ENCODE measurements at places on chromosomes 5 and 9.

DNA sequence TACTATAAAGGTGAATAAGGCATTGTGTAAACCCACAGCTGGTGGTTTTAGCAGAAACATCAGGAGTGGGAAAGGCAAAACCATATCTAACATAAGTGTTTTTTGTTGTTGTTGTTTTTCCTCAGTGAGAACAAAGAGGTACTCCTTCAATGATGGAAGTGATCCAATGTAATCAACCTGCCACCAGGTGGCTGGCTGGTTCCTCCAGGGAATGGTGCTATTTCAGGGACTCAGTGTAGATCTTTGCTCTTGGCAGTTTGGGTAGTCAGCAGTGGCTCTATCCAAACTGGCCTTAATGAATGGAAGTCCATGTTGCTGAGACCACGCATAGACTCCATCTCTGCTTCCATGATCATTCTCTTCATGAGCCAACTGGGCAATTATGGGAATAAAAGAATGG is 10.8 kb downstream of the DMRTA1 start:
- DNase-seq, result no peak

GRCh38 chr9:2336055-2336454 is 285.5 kb upstream of the VLDLR start:
- peak; percentile 45 for DNase-seq

GRCh38 chr9:18438951-18439350 is 35.0 kb upstream of the ADAMTSL1 start:
- peak; percentile 41 for DNase-seq

GRCh38 chr9:93671020-93671338 is 94.6 kb downstream of the PHF2 start:
- no peak for DNase-seq

- DNase-seq, result no peak
Measured at GRCh38 chr9:78502566-78502965, 205.6 kb downstream of the PSAT1 start.

DNA sequence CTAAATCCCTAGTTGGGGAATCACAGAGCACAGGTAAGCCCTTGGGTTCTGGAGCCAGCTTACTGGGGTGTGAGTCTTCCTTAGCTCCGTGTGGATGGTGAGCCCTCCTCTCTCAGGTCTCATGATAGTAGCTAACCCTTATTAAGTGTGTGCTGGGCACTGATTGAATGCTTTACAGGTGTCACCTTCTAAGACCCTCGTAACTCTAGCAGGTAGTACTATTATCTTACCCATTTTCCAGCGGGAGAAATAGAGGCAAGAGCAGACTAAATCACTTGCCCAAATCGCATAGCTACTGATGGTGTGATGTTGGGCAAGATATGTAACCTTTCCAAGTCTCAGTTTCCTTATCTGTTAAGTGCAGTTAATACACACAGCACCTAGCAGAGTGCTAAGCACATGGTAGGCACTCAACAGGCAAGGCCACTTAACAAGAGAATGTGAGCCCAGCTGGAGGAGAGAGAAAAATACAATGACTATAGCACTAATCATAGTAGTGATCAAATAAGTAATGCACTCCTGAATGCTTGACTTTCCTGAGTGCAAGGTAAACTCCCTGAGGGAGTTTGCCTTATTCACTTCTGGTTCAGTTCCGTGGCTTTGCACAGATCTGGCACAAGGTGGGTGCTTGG is at the start of gene DCANP1:
TSS of gene DCANP1 (minus strand) at position 51 of the 632 bp plus-strand sequence. CDS start 240 bp downstream, outside the sequence.
- no peak for DNase-seq

- DNase-seq, result peak; percentile 93
Measured at GRCh38 chr9:128081056-128081455, 13.0 kb downstream of the SLC25A25 start.

- peak; percentile 54 for DNase-seq
Measured at GRCh38 chr9:32487981-32488380, 38.0 kb downstream of the RIGI start.

DNA sequence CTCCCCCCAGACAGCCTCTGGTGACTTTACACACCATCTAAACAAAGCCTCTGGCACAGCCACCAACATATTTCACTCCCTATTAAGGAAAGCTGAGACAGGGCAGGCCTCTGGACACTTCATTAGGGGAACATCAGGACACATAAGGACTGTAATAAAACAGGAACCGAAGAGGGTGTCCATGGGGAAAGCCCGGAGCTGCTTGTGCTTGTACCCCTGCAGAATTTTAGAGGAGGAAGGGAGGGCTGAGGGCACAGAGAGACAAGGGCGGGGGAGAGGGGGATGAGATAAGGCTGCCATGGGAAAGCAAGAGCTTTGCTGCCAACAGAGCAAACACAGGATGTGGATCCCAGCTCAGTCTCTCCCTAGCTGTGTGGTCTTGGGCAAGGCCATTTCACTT is 138.4 kb downstream of the ASTN2 start:
- DNase-seq, result no peak

DNA sequence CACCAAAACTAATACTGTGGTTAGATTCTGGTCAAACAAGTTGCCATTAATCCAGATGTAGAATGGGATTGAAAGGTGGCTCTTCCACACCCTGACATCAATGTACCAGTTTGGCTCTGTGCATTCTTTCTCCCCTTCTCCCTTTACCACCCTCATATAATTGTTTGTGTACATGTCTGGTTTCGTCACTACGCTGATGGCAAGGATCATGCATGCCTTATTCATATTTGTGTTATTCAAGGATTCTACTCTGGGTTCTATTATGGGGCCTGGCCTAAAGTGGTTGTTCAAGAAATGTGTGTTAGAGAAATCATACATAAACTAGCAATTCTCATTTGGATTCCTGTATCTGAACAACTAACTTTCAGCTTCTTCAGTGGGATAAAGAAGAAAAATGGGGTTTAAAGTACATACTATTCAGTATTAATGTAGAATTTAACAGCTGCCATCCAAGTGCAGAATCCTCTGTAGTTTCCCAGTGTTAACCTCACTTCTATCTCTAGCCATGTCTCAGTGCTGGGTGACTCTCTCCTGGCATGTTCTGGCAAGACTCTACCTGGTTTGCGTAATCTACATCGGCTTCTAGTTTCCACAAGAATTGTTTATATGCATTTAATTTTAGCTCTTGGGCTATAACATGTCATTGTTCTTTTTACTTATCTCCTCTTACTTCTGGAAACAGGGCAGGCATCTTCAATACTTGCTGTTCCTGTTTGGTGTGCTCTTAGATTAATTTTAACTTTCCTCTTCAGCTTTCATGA is 27.9 kb upstream of the CDKN2B start:
- peak; percentile 67 for DNase-seq

- no peak for DNase-seq
Measured at GRCh38 chr9:137057545-137057944, 3.7 kb upstream of the ENTPD2 start.

DNA sequence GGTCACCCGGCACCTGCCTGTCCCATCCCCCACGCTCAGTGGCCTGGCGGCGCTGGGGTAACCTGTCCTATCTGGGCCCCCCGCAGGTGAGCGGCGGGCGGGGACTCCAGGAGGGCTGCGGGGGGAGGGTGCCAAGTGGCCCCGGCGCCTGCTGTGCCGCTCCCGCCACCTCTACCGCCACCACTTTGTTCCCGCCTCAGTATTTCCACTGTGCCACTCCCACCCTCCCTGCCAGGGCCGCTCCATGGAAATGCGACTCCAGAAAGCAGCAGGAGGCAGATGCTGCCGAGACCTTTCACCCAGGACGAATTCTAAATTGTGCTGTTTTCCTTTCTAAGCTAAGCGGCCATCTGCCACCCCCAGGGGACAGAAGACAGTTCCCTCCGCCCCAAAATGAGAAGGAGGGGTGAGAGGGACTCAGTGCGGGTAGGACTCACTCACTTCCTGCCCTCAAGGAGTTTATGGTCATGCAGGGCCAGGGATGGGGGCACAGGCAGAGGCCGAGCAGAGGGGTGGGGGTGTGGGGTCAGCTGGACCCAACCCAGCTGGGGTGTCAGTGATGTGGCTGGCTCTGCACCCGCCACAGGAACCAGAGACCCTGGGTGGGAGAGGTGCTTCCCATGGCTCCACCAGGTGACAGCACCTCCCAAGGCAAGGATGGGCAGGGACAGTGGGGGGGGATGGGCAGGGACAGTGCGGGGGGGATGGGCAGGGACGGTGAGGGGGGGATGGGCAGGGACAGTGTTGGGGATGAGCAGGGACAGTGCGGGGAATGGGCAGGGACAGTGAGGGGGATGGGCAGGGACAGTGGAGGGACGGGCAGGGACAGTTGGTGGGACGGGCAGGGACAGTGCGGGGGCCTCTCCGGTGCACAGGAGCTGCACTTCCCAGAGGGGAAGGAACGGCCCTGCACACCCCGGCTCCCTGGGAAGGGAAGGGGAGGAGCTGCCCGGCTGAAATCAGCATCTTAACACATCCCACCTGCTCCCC is 17.8 kb downstream of the NOTCH1 start:
- no peak for DNase-seq

DNA sequence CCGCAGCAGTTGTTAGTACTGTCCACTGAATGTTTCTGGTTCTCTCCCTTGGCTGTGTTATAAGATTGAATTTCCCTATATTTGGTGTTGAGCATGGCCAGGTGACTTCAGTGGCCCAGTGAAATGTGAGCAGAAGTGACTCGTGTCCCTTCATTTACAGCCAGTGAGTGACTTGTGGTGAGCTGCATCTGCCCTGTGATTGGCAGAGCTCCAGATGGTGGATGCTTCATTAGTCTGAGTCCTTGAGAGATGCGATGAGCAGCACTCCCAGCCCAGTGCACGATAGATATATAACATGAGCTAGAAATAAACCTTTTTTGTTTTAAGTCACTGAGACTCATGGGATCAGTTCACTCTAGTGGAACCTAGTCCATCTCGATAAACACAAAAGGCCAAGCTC is 19.3 kb downstream of the PCSK5 start:
- DNase-seq, result no peak

- no peak for DNase-seq
Measured at GRCh38 chr9:117080765-117081390, 334.0 kb downstream of the ASTN2 start.

- no peak for DNase-seq
Measured at GRCh38 chr9:131720330-131720729, 19.5 kb downstream of the RAPGEF1 start.

GRCh38 chr5:154475591-154476353 is 2.3 kb downstream of the HAND1 start:
- no peak for DNase-seq

DNA sequence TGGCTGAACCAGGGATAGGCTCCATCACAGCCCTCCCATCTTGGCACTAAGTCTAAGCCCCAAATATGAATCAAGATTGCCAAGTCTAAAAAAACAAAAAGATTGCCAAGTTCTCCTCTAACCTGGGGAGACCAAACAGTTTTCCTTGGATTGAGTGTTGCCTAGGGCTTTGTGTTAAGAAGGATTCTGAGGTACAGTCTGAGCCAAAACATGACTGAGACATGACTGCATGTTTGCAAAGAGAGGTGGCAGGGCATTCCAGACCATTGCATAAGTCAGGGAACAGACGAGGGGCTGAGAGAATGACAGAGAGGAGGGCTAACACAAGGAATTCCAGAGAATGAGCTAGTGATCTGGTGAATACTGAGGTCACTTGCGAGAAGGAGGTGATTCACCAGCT is 11.4 kb downstream of the LAMC3 start:
- peak; percentile 60 for DNase-seq

DNA sequence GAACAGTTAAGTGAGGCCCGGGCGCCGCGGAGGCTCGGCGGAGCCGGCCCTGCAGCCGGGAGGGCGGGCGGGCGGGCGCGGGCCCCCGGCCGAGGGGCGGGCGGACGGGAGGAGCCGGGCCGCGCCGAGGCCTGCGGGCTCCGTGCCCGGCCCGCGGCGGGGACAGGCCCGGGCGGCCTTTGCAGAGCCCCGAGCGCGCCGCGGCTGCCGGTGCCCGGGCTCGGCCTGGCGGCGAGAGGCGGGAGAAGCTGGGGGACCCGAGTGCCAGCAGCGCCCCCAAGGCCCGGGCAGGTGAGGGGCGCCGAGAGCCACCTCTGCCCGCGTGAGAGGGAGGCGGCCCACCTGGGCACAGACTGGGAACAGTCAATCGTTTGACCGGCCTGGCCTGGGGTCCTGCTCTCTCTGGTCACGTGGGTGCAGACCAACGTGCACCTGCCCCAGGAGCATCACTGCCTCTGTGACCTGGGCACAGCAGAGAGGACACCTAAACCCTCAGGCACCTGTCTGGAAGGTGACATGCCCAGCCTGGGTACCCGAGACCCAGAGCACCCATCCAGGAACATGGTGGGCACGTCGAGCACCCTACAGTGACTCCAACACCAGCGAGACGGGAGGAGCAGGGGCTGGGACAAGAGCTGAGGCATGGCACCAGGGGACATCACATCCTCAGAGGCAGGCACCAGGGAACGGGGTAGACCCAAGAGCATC is 531 bp downstream of the MVB12B start:
- DNase-seq, result no peak

DNA sequence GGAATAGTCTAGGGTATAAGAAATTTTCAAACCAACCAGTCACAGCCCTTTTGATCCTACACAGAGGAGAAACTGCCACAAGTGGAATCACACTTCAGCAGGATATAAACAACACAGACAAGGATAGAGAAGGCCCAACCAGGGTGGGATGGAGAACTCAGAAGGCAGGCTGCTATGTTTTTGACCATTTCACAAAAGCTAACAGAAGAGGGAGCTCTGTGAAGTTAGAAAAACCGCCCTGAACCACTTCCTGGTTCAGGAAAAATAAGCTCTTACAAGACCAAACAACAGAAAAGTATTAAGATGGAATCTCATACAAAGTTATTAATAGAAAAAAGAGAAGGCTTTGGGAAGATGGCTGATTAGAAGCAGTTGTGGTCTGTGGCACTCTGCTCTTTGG is 960 bp upstream of the IFNB1 start:
- no peak for DNase-seq

- DNase-seq, result peak; percentile 76
Measured at GRCh38 chr5:121967187-121967586, 5.4 kb downstream of the SRFBP1 start.

All from fibroblast of pulmonary artery (primary cell).